Activated B cell treated with CpG ODN at 0.5 μM for 24 hours (primary cell): ENCODE measurements at places on chromosomes 7 and 10. TPM values are rescaled to one million over a fixed set of nuclear protein-coding genes. Genes with fewer than 3 reads are reported as not detected.

GPR85 gene
- total RNA-seq = not detected in 2 replicates

GRCh38 chr10:75240329-75241076 lies 4.7 kb upstream of the COMTD1 start:
- DNase-seq = no peak
- peaks cover 2% of the 10 kb centered on the region for H3K4me1 ChIP-seq
- H3K4me3 ChIP-seq = no peak overlapping the region
- H3K27ac ChIP-seq = no peak overlapping the region
- no peaks in the 10 kb centered on the region for H3K27me3 ChIP-seq

ANKRD61 gene
- total RNA-seq = not detected in 2 replicates

DNA sequence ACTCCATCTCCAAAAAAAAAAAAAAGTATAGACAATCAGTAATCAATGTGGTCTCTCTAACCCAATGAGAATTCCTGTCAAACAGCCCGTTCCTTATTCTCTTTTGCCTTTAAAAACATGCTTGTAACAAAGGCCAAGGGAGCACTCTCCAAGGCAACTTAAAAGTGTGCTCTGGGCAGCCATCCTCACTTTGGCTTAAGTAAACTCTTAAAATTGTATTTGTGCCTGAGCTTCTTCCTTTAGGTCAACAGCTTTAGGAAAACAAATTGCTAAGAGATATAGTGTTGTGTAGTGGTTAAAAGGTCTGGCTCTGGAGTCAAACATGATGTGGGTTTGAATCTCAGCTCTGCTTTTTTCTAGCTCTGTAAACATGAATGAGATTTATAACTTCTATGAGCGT lies 13.9 kb upstream of the EPC1 start:
- peaks cover 19% of the 10 kb centered on the region for H3K36me3 ChIP-seq
- H3K4me1 ChIP-seq = peaks cover 27% of the 10 kb centered on the region
- DNase-seq = no peak
- no peaks in the 10 kb centered on the region for H3K27me3 ChIP-seq
- H3K27ac ChIP-seq = no peak overlapping the region

DNA sequence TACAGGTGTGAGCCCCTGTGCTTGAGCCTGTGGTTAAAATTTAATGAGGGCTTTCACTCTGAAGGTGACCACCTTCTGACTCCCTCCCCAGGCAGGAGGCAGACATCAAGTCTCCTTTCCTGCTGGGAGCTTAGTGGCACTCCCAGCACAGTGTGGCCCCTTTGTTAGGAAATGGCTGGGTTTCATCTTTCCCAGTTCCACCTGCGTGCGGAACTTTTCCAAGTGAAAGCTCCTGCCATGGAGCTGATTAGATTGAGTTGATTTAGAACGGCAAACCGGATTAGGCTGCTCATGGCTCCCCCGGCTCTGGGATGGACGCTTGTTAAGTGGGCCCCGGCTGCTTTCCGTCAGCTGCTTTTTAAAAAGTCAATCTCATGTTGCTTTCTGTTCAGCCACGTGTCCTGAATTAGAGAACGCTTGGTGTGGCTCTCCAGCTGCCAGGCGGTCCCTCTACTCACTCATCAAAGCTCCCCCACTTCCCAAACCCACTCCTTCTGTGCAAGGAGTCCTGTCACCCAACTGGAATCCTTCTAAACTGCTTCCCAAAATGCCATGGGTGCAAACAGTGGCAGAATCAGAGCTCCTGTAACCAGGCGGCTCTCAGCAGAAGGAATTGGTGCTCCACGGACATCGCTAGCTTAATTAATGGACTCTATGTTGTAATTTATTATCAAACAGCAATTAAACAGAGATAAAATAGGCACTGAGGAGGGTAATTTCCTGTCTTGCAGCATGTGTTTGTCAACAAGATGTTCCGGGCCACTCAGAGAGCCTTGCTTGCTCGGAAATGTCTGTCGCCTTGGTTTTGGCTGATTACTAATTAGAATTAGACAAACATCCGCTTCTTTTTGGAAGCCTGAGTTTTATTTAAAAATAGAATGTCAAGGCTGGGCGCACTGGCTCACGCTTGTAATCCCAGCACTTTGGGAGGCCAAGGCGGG lies 551.2 kb downstream of the GALNT17 start:
- no peaks in the 10 kb centered on the region for H3K4me1 ChIP-seq
- H3K36me3 ChIP-seq = no peaks in the 10 kb centered on the region
- H3K27me3 ChIP-seq = no peaks in the 10 kb centered on the region
- no peak overlapping the region for H3K27ac ChIP-seq
- H3K4me3 ChIP-seq = no peak overlapping the region

SLC39A12 gene
- total RNA-seq = not detected in 2 replicates

DNA sequence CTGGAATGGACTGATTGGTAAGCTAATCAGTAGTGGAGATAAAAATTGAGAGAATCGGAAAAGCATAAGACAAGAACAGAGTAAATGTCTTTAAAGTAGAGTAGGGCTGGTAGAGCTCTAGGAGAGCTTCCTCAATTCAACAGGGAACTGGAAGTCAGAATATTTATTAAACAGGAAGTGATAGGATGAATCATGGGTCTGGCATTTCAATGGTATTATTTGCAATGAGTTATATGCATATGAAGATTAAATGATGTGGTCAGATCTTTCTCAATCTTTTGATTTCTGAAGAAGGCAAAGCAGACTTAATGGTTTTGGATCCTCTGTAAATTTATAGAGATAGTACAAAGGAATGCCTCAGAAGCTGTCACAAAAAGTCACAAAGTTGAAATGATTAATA lies 349.0 kb downstream of the HPSE2 start:
- no peak overlapping the region for H3K4me3 ChIP-seq
- no peak overlapping the region for H3K27ac ChIP-seq
- H3K27me3 ChIP-seq = peaks cover 4% of the 10 kb centered on the region
- H3K36me3 ChIP-seq = no peaks in the 10 kb centered on the region
- H3K4me1 ChIP-seq = no peaks in the 10 kb centered on the region
- no peak for DNase-seq

DNA sequence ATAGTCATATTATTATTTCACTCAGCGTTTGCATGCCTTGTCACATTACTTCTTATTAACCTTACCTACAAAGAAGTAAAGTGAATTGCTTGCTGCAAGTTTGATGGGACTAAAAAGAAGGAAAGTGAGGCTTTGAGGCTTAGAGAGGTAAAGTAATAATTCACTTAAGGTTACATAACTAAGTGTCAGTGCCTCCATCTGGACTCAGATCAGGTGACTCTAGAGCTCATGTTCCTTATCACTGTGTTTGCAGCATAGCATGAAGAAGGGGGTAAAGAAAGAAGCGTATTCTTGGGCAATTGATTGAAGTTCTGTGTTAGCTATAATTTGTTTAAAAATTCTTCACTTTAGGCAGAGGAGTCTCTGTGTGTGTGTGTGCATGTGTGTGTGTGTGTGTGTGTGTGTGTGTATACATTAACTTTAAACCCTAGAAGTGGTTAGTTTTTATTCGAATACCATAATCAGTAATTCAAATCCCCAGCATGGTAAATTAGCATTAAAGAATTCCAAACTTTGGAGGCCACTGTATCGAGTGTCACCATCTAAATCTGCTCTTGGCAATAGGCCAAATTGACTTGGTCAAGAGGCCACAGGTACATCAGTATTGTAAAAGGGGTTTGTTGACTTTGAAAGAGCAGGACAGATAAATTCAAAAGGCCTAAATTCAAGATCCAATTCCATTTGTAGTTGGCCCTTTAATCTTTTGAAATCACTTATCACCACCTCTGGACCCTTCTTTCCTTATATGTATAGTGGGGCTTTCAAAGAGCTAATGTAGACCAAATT lies 2.2 kb upstream of the PON3 start:
- H3K36me3 ChIP-seq = no peaks in the 10 kb centered on the region
- peaks cover 32% of the 10 kb centered on the region for H3K27me3 ChIP-seq
- no peak for DNase-seq
- H3K4me1 ChIP-seq = peaks cover 9% of the 10 kb centered on the region

GARIN1A gene
- 1.2 and 1.4 TPM in 2 replicates for total RNA-seq

CYP3A7 gene
- total RNA-seq = not detected in 2 replicates

DNA sequence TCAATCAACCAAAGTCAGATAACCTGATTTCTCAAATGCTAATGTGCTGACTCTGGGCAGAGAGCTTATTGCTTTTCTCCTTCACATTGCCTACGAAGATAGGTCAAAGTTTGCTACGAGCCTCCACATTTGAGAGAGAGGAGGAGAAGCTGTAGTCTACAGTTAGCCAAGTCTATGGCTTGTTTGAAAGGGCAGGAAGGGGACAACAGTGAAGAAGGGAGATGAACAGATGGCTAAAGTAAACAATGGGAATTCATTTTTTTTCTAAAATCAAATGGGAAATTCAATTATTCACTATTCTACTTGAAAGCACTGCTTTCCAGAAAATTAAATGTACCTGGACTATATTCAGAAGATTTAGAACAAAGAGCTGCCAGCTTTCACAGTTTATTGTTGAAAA lies 126.7 kb upstream of the C1QL3 start:
- no peak overlapping the region for H3K27ac ChIP-seq
- no peak for DNase-seq
- H3K27me3 ChIP-seq = no peaks in the 10 kb centered on the region
- H3K4me3 ChIP-seq = no peak overlapping the region
- H3K4me1 ChIP-seq = no peaks in the 10 kb centered on the region

GPR146 gene
- 6.2 and 6.9 TPM in 2 replicates for total RNA-seq

ACSM6 gene
- not detected in 2 replicates for total RNA-seq

- peaks cover 3% of the 10 kb centered on the region for H3K4me1 ChIP-seq
- no peak overlapping the region for H3K4me3 ChIP-seq
- no peaks in the 10 kb centered on the region for H3K36me3 ChIP-seq
- no peak overlapping the region for H3K27ac ChIP-seq
- no peak for DNase-seq
These were observed 86.1 kb downstream of the FAM107B start for GRCh38 chr10:14688606-14689005.

- no peak overlapping the region for H3K27ac ChIP-seq
- no peak overlapping the region for H3K4me3 ChIP-seq
- no peaks in the 10 kb centered on the region for H3K36me3 ChIP-seq
- no peaks in the 10 kb centered on the region for H3K27me3 ChIP-seq
- DNase-seq = no peak
These were observed 17.7 kb upstream of the NKX6-2 start for GRCh38 chr10:132803416-132804210.

DNA sequence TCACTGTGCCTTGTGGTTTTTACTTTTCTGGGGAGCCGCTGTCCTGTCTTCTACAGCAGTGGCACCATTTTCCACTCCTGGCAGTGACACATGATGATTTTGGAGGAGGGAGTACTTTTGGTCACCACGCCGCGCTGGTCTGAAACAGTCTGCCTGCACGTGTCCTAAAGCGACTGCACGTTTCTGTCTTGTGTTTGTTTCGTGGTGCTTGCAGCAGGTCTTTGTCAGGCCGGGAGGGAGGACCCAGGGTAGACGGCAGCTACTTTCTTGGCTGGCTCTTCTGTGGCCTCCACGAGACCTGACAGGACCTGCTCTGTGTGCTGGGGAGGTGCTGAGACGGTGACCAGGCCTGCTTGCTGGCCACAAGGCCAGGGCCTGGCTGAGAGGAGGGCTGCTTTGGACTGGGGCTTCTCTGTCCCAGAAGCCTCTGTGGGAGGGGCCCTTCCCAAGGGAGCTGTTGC lies 82.0 kb downstream of the GLRX3 start:
- no peak for DNase-seq
- H3K4me1 ChIP-seq = no peaks in the 10 kb centered on the region
- H3K36me3 ChIP-seq = no peaks in the 10 kb centered on the region
- no peak overlapping the region for H3K4me3 ChIP-seq
- no peak overlapping the region for H3K27ac ChIP-seq

- H3K36me3 ChIP-seq = peaks cover 2% of the 10 kb centered on the region
- no peaks in the 10 kb centered on the region for H3K27me3 ChIP-seq
- no peaks in the 10 kb centered on the region for H3K4me1 ChIP-seq
- H3K4me3 ChIP-seq = no peak overlapping the region
These were observed 383.4 kb downstream of the AUTS2 start for GRCh38 chr7:69981646-69982045.

MYOZ1 gene
- total RNA-seq = not detected in 2 replicates

DNA sequence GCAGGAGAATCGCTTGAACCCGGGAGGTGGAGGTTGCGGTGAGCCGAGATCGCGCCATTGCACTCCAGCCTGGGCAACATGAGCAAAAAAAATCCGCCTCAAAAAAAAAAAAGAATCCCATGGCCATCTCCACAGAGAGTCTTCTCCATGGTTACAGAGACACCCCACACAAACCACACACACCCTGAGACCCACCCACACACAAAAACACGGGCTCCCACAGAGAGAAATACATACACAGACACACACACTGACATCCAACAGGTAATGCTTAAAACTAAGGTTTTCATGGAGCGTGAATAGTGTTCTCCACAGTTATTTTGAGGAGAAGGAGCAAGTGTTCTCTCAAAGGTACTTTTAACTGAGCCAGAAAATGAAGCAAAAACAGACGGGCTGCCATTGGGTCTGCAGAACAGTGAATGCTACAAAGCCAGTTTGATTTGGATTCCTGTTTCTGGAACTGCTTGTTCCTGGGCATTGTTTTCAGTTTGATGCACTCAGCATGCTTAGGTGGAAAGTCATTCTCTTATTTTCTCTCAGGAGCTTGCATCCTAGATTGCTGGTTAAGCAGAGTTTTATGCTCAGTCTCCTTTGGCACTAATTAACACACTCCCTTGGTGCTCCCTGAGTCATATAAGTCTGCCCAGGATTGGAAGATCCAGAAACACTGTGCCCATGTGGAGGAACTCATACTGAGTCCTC lies 15.4 kb downstream of the AHCYL2 start:
- no peaks in the 10 kb centered on the region for H3K4me1 ChIP-seq
- no peaks in the 10 kb centered on the region for H3K27me3 ChIP-seq
- H3K36me3 ChIP-seq = peaks cover 14% of the 10 kb centered on the region
- H3K27ac ChIP-seq = no peak overlapping the region
- H3K4me3 ChIP-seq = no peak overlapping the region
- no peak for DNase-seq

DNA sequence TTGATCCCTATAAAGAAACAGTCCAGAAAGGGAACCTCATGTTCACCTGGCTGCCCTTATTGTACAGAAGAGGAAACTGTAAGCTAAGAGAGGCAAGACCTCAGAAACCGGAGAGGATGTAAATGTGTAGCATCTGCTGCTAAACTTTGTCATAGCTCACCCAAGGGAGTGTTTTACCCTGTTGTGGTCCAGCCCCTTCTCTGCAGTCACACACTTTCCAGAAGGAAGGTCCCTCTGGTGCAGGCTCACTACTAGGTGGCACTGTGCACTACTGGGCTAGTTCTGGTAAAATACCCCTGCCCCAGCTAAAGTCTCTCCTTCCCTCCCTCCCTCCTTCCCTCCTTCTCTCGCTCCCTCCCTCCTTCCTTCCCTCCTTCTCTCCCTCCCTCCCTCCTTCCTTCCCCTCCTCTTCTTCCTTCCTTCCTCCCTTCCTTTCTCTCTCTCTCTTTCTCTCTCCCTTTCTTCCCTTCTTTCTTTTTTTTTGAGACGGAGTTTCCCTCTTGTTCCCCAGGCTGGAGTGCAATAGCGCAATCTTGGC lies 42.5 kb upstream of the LCOR start:
- peak overlapping the region; percentile 48 for H3K4me3 ChIP-seq
- H3K4me1 ChIP-seq = peaks cover 19% of the 10 kb centered on the region
- H3K27ac ChIP-seq = peak overlapping the region; percentile 78
- H3K27me3 ChIP-seq = no peaks in the 10 kb centered on the region
- H3K36me3 ChIP-seq = no peaks in the 10 kb centered on the region

- H3K27ac ChIP-seq = no peak overlapping the region
- peaks cover 32% of the 10 kb centered on the region for H3K27me3 ChIP-seq
- no peaks in the 10 kb centered on the region for H3K36me3 ChIP-seq
- H3K4me3 ChIP-seq = peak overlapping the region; percentile 66
These were observed 739 bp upstream of the MEST start for GRCh38 chr7:130490888-130491804.
